ENCODE measurements at places on chromosomes 2 and 18. TPM values are rescaled to one million over a fixed set of nuclear protein-coding genes. Genes with fewer than 3 reads are reported as not detected.

- no peak for DNase-seq
Measured at GRCh38 chr2:219082332-219082958, 21.7 kb upstream of the IHH start.

DNA sequence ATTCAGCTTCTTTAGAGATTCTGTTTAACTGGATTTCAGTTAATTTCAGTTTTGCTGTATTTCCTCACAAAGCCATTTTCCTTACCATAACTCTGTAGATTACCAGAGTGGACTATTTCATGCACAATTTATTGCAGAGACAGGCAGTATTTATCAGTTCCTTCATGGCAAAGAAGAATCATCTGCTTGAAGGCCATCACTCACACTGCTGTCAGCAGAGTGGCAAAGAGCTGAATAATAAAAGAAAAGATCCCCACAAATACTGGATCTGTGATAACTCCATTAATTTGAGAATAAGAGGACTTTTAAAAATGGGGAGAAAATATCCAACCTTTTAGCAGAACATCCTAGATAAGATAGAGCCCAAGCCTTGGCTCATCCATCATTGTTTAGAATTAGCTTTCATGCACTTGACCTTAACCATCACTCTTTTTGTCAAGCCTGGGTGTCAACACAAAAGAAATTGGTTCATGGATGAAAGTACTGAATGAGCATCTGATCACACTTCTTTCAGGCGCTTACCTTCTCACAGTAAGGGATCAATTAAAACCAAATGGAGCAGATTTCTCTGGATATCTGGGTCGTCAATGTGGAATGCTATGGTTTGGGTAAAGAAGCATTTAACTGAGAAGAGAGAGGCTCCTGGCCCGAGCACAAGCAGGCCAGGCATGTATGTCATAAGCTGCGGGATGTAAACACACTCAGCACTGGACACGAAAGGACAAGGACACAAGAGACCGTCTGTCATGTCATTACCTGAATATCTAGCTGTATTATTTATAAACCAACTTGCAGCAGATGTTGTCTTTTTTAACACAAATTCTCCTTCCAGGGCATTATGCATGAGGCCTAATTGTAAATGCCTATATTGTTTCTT, 376.2 kb downstream of the ZNF521 start:
- DNase-seq = no peak

- DNase-seq = no peak
Measured at GRCh38 chr18:23230686-23231085, 95.4 kb downstream of the CABLES1 start.

- DNase-seq = peak; percentile 99
Measured at GRCh38 chr2:28445448-28446258, 50.2 kb upstream of the PLB1 start.

DNA sequence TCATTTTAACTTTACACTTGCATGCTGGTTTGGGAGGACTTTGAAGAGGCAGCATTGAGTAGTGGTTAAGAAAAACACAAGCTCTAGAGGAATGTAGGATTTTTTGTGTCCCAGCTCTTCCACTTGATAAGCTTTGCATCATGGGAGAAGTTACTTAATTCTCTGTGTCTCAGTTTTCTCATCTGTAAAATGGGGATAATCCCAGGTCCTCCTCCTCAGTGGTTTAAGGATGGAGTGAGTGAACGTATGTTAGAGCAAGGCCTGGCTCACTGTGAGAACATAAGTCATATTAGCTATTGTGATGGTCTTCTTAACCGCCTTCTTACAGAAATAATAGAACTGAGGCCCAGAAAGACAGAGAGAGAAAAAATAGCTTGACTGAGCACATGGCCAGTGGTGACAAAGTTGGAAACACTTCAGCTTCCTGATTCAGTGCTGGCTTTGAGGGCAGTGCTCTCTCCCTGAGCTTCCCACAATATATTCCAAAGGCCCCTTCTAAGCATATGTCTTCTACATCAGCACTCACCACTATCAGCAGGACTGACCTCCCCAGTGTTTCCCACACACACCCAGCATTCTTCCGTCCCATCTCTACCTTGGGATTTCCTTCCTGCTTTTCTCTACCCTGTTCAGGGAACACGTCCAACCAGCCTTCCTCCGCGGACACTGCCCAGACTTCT, 214.9 kb upstream of the TNP1 start:
- DNase-seq = no peak

- no peak for DNase-seq
Measured at GRCh38 chr2:82023710-82024109, 1719.2 kb upstream of the LRRTM1 start.

DNA sequence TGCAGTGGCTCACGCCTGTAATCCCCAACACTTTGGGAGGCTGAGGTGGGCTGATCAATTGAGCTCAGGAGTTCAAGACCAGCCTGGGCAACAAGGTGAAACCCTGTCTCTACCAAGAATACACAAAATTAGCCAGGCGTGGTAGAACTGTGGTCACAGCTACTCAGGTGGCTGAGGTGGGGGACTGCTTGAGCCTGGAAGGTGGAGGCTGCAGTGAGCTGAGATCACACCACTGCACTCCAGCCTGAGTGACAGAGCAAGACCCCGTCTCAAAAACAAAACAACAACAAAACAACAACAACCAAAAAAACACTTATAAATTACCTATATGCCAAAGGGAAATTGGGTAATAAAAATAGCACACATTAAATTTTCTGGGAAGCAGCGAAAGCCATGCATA, 141.6 kb downstream of the HDAC4 start:
- DNase-seq = no peak

DNA sequence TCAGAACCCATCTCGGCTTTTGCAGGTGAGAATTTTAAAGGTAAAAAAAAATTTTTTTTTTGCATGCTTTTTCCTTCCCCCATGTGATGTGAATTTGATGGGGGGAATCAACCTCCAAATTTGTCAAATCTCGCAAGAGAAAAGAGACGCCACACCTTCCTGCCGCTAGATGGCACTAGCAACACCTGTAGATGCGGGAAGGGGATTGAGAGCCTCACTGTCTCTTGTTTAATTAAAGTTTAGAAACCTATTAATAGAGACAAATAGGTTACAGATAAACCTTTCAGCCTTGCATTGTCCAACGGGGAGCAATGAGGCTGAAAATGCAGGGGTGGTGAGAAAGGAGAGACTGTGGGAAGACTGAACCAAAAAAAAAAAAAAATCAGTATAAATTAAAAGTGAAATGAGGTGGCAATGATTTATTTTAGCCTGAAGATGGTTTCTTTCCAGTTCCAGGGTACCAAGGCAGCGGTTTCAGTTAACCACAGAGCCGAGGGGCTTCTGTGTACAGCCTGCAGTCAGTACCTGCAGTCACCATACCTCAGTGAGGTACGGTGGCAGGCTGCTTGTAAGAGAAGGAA, 84.6 kb downstream of the NRP2 start:
- peak; percentile 70 for DNase-seq

GRCh38 chr2:241498115-241499070, 10.0 kb downstream of the STK25 start:
- DNase-seq = no peak

DNA sequence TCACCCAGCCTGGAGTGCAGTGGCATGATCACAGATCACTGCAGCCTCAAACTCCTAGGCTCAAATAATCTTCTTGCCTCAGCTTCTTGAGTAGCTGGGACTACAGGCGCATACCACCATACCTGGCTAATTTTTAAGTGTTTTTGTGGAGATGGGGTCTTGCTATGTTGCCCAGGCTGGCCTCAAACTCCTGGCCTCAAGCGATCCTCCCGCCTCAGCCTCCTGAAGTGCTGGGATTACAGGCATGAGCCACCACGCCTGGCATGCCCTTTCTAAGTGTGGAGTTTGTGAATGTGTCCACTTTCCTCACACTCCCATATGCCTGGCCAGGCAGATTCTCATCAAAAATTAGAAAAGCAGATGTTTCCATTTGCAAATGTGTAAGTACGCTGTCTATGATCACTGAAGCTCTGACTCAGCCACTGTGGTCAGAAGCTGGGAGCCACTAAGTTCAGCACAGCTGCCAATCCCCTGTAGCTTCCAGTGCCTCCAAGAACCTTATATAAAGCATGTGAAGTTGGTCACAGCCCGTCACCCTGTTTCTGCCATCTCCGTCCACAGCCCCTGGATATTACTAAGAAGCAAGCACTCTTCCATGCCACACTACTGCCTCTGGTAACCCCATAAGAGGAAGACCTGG, 155.4 kb downstream of the FAM210A start:
- DNase-seq = no peak

DNA sequence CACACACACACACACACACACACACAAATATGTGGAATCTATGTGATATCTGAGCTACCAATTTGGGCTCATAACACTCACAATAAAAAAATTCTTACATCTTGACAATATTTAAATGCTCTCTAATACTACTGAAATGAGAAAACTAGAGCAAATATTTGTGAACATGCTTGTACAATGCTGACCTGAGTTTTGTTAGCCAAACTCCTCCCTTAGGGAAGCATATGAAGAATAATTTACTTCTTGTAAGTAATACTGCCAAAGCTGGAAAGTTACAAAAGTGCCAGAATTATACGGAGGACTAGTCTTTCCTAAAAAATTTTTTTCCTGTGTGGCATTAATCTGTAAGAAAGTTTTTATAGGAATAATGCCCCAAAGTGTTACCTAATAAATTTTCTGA, 18.5 kb downstream of the MBD2 start:
- no peak for DNase-seq

DNA sequence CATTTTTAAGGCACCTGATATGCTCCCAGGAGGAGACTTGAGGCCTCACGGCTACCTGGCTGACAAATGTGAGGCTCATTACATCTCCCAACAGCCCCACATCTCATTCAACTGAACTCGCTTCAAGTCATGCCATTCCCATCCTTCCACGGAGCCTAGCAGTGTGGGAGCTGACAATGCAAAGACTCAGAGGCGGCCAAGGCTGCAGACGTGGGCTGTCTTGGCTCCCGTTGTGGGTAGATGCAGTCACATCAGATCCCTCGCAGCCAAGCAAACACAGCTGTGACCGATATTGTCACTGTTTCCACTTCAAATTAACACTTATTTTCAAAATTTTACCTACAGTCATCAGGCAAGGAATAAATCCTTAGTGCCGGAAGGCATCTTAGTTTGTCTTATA, 64.0 kb upstream of the TRIB2 start:
- no peak for DNase-seq

GRCh38 chr2:38765149-38765548, 12.9 kb upstream of the GEMIN6 start:
- no peak for DNase-seq

- no peak for DNase-seq
Measured at GRCh38 chr2:148568597-148568996, 76.0 kb upstream of the EPC2 start.

DNA sequence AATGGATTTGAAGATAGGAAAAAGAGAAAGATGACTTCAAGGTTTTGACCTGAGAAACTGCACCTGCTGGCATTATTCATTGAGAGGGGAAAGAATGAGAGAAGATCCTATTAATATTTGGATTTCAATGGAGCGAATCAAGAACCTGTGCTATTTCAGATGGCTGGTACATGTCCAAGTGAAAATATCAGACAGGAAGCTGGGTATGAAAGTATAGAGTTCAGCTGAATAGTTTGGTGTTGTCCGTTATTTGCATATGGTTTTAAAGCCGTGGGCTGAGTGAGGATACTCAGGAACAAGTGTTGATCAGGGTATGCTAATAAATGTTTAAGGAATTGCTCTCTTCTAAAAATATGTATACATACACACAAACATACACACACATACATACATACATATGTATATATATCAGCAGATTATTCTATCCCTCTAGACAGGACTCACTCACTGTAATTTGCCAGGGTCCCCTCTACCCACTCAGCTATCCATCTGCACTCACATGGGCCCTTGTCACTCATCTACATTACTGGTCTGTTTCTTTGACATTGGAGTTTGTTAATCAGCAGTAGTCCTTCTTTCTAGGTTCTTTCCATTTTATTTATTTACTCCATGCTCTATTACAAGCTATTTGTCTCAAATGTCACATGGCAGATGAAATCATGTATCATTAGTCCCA, 33.9 kb upstream of the IKZF2 start:
- DNase-seq = no peak

DNA sequence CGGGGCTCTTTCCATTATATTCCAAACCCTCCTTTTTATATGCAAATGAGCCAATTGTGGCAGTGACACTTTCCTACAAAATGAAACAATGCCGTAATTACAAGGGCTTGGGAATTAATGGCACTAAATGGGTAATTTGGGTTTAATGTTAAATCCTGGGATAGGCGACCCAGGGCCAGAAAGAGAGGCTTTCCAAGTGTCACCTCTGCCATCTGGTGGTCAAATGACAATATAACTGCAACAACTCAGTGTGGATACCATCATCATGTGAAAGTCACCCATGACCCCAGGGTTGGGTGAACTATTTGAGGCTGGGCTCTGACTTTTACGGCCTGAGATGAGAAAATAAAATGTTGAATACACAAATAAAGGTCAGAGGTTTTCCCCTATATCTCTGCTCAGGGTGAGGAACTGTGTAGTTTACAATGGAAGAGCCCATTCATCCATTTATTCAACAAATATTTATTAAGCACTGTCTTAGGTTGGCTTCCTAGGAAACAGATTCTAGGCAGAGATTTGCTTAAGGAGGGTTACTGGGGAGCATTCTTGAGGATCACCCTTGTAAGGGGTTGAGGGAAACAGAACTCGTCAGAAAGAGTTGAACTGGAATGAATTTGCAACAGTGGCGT, 13.6 kb upstream of the THADA start:
- peak; percentile 71 for DNase-seq

DNA sequence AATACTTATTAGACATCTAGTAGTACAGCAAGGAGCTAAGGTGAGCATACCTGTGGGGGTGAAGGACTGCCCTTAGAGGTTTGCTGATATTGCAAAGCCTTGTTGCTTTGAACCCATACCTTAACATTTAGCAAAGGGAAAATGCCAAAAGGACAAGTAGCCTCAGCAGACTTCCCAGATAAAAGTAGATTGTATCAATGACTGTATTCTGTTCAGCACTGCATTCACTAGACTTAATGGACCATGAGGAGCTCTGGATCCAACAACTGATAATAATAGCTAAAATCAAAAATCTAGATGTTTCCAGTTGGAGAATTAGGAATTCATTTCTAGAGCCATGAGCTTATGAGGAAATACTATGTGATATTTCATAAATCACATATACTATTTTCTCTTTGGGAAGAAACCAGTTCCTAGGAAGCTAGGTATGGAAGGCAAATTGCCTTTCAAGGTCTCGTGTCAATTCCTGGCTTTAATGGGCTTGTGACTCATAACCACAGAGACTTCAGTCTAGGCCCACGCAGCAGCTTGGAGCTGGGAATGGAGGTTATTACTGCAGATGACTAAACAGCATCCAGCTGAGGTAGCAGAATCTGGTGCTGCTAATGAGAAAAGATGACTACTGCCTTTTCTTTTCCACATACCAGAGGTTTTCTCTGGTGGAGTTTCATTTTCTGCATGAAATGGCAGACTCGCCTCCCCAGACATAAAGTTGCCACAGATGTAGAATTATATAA, 191.2 kb upstream of the NABP1 start:
- peak; percentile 95 for DNase-seq

GRCh38 chr2:166519391-166519962, 25.4 kb upstream of the SCN7A start:
- DNase-seq = no peak

- no peak for DNase-seq
Measured at GRCh38 chr2:232463701-232464543, 8.0 kb downstream of the ALPI start.

The ZNF396 gene
- total RNA-seq = 2.0 TPM

The COBLL1 gene
- 37.1 TPM for total RNA-seq

The CPO gene
- total RNA-seq = not detected

The CCDC102B gene
- 3.5 TPM for total RNA-seq

The CNRIP1 gene
- 2.4 TPM for total RNA-seq

The BIN1 gene
- total RNA-seq = 29.6 TPM

The ITGA4 gene
- 0.42 TPM for total RNA-seq

The UGT1A4 gene
- total RNA-seq = 0.12 TPM

The HOXD1 gene
- total RNA-seq = not detected

The L3MBTL4 gene
- total RNA-seq = not detected

The IWS1 gene
- 57.0 TPM for total RNA-seq

The TDRD15 gene
- total RNA-seq = not detected

The FOXD4L1 gene
- total RNA-seq = 0.63 TPM

All from MCF 10A (cell line).